ENCODE measurements at places on chromosomes 11 and 22.
A peak's percentile ranks its signal among the peaks of the same experiment; 100 is the strongest.

DNA sequence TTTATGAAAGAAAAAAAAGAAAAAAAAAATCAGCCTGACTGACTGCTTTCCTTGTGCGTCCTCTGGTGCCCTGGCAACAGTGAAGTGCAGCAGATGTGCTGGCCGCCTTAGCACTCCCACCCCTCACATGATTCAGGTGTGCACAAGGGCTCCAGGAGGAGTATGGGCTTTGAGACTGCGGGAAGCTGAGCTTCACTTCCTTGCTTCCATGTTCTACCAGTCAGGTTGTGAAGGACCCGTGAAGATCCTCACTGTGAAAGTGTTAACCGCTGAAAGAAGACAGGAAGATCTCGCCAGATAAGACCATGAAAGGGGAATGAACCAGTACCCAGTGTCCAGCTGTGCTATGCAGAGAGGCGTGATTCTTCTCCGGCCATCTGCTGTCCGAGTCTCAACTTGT is 48.2 kb downstream of the HIRA start:
- DNase-seq: peak; percentile 89

- DNase-seq: peak; percentile 83
Observed at GRCh38 chr11:18203723-18204122, 31.1 kb downstream of the MRGPRX4 start.

DNA sequence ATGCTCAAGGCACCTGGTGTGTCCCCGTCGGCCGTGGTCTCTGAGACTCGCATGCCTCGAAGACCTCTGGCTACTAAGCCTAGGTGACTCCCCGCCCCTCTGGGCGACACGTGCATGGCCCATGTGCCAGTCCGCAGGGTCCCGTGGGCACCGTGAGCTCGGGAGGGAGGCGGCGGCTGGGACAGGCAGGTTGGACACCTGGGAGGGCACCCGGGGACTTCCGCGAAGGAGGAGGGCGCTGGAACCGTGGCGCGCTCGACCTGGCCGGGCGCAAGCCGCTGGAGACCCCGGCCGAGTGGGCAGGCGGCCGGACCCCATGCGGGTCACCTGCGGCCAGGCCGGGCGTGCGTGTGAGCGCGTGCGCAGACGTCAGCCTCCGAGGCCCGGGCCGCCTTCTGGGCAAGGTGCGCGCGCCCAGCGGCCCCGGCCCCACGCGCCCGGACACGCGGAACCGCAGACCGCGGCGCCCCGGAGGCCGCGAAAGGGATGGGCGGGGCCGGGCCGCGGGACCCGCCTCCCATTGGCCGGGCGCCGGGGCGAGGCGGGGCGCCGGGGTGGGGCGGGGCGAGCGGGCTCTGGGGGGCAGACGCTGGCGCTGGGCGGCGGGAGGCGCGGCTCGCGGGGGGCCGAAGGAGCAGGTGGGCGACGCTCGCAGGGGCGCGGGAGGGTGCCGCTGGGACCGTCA is 579 bp upstream of the RASD2 start:
- DNase-seq: peak; percentile 85

DNA sequence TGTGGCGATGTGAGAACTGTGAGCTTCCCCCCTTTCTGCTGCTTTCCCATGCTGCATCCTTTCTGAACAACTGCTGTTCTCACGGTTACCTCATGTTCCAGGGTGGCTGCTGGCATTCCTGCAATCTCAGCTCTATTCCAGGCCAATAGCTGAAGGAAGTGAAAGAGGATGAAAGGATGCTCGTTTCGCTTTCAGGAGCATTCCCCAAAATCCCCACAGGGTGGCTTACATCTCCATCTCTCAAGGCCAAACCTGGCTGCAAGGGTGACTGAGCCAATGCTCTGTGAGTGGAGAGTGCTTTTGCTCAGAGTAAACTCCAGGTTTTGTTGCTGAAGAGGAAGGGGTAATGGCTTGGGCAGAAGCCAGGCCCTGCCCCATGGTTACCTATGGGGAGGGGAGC is 848.2 kb downstream of the BRD1 start:
- peak; percentile 86 for DNase-seq

- DNase-seq: no peak
Observed at GRCh38 chr22:27258616-27259172, 542.9 kb downstream of the MN1 start.

- no peak for DNase-seq
Observed at GRCh38 chr22:45036154-45036553, 26.3 kb upstream of the PHF21B start.

- no peak for DNase-seq
Observed at GRCh38 chr11:47111318-47111804, 65.3 kb downstream of the ARFGAP2 start.

- DNase-seq: peak; percentile 75
Observed at GRCh38 chr11:122633219-122633829, 22.2 kb upstream of the UBASH3B start.

Measured in endodermal cell (in vitro differentiated cells).